Activated CD8-positive, alpha-beta memory T cell treated with anti-CD3 and anti-CD28 coated beads for 1 hour (primary cell): ENCODE measurements at places on chromosomes 5 and 9.

- DNase-seq: no peak
Measured at GRCh38 chr9:127277770-127278169, 13.2 kb downstream of the GARNL3 start.

DNA sequence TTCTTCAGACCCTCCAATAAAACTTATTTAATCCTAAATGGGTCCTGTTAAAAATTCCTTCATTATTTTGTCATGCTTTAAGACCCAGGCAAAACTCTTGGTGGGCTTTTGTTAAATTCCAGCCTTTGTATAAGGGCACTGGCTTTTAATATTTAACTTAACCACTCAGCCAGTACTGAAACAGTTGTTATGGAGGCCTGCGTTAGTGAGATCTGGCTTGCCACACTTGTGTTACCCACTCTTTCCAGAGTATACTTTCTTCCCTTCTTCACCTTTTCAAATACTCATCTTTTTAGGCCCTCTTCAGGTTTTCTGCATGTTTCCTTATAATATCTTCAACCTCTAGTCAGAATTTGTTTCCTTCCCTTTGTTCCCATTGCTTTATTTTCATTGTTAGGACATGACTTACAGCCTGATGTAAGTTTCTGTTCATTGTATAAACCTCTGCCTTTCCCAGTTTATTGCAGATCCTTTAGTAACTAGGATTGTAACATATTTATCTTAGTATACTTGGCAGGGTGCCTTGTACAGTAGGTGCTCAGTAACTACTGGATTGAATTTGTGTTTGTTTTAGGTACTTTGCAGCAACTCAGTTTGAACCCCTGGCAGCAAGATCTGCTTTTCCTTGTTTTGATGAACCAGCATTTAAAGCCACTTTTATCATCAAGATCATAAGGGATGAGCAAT, 48.8 kb downstream of the LNPEP start:
- DNase-seq: no peak

GRCh38 chr5:116453988-116454411, 120.6 kb downstream of the SEMA6A start:
- no peak for DNase-seq

DNA sequence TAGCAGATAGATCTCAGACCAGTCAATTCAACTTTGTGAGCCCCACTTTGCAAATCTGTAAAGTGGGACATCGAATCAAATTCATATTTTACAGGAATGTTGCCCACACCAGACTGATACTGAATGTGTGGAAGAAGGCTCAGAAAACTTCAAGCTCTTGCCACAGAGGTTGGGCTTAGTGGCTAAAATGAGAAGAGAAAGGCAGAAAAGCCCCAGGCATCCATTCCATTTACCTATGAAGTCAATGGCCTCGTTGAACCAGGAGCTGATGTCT, 1.7 kb downstream of the DUSP1 start:
- no peak for DNase-seq
